ENCODE measurements at places on chromosomes 1 and 21.

- DNase-seq, result no peak
Observed at GRCh38 chr21:42481169-42481568, 14.9 kb downstream of the RSPH1 start.

DNA sequence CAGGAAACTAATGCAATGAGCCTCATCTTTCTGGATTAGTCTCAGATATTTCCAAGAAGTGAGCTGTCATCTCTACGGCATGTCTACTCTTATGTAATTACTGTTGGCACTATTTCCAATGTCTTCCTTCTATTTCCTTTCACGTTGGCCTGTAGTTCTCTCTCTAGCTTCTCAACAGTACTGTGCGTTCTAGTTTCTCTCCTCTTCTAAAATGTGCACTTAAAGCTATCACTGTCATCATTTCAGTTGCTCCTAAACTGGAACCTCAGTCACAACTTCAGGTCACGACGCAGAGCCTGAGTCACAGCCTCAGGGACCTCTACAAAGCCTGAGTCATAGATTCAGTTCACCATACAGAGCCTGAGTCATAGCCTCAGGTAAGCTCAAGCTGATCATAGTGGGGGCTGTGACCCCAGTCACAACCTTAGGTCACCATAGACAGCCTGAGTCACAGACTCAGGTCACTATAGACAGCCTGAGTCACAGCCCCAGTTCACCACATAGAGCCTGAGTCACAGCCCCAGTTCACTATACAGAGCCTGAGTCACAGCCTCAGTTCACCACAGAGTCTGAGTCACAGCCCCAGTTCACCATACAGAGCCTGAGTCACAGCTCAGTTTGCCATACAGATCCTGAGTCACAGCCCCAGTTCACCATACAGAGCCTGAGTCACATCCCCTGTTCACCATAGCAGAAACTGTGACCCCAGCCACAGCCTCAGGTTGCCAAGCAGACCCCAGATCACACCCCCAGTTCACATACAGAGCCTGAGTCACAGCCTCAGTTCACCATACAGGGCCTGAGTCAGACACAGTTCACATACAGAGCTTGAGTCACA, 13.0 kb downstream of the WNT9A start:
- DNase-seq, result no peak

DNA sequence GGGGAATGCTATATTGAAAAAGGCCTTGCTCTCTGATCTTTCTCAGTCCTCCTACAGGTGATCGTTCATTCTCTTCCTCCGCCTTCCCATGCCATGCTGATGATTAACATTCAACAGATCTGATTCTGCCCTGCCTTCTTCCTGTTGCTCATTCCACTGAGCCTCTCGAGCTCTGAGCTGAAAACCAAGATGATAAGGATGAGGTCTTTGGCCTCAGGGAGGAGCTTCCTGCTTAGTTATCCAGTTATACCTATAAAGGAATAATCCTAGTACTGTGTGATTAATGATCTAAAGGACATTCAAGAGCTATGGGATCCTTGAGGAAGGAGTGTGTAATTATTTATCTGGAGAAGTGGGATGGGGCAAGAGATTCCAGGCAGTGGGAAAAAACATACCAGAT, 25.2 kb upstream of the MAP3K7CL start:
- no peak for DNase-seq

DNA sequence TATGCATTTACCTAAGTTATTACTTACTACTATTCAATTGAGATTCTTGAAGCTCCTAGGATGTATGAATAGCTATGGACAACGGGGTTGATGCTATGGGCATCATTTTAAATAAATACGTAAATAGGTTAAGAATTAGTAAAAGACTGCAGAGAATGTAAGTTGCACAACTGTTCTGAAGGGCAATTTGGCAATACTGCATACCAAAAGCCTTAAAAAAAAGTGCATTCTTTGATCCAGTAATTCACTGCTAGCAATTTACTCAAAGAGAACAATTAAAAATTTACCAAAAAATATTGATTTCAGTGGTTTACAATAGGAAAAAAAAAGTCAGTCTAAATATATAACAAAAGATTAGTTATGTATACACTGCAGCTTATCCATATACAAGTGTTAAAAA, 3.5 kb downstream of the ARPC5 start:
- DNase-seq, result no peak

DNA sequence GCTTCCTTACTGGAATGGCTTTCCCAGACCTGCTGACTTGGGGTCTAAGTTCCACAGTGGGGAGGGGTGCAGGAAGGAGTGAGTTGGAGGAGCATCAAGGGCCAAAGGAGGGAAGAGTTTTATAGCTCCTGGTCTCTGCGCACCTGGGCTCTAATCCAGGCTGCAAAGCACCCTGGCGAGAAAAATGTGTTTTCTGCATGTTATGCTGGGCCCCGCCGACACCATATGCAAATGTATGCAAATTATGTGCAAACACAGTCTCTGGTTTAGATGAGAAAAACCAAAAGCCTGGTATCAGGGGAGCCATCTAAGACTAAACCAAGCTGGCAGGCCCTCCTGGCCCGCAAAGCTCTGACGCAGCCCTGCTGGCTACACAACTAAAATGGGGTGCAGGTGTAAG, 95.0 kb downstream of the VWA5B1 start:
- DNase-seq, result no peak

GRCh38 chr1:234186037-234186688, 187.1 kb upstream of the COA6 start:
- DNase-seq, result no peak

DNA sequence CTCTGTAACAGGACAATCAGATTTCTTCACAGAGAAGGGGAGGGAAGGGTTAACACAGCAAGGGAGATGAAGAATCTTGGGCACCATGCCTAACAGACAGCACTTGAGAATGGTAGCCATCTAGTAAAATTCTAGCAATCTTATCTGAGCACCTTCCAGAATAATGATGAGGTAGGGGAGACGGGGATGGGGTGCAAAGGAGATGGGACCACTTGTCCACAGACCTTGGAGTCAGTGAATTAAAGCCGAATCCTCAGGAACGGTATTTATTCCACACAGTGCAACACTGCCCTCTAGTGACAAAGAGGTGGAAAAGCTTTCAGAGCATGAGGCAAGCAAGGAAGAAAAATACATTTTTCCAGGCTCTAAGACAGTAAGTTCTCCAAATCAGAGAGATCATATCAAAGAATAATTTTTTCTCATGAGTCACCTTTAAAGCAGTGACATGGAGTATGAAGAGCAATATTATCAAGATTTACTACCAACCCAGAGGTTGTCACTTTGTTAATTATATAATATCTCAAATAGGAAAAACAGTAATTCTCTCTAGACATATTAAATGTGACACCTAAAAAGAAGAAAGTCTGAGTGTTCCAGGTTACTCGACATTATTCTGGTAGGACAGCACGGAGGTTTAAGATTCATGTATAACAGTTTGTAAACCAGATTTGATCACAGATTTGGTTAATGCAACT, 43.3 kb upstream of the LPAR3 start:
- peak; percentile 31 for DNase-seq

DNA sequence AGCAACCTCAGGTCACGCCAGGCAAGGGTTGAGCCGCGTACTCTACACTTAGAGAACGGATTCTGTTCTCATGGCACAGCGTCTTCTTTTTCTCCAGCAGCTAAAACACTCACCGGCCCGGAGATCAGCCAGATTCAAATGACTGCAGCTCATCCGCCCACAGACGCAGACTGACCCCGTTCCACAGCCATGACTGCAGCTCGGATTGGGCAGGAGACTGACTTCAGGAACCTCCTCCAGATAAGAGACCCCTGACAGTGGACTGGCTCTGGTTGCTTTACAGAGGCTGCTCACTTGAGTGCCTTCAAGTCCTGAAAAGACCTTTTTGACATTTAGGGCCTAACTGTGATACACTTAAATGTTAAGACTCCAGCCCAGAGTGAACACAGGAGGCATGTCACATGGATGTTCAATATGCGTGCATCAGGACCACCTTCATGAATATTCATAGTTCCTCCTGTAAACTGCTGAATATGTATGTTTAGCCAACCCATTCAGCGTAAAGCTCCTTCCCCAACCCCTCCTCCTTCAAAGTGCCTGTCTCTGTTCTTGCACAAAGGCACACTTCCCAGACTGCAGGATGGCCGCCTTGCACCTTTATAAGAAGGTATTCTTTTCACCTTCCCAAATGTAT, 42.6 kb downstream of the BACE2 start:
- DNase-seq, result no peak

DNA sequence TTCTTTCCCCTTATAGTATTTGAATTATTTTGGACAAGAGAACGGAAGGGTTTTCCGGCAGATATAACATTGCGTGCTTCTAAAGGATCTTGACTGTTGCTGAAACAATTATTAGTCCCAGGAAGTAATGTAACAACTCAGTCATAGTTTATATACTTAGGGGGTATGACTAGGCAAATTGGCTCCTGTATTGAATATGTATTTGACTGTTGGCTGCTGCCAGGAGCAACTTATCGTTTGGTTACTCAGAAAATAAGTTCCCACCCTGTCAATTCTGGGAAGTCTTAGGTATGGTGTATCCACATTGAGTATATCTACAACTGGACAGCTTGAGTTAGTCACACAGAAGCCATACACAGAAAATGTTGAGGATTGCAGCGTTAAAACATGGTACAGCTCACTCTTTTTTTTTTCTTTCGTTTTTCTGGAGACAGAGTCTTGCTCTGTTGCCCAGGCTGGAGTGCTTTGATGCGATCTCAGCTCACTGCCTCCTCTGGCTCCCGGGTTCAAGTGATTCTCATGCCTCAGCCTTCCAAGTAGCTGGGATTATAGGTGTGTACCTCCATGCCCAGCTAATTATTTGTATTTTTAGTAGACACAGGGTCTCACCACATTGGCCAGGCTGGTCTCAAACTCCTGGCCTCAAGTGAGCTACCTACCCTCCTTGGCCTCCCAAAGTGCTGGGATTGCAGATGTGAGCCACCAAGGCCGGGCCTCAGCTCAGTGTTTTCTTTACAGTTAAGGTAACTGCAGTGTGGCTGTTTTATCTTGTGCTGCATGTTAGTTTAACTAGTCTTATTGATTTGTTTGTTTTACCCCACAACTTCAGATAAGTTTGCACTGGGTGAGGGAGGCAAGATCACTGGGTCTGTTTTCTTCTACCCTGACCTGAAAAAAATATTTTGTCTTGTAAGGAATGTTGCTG, 10.2 kb downstream of the SMAP2 start:
- DNase-seq, result no peak

DNA sequence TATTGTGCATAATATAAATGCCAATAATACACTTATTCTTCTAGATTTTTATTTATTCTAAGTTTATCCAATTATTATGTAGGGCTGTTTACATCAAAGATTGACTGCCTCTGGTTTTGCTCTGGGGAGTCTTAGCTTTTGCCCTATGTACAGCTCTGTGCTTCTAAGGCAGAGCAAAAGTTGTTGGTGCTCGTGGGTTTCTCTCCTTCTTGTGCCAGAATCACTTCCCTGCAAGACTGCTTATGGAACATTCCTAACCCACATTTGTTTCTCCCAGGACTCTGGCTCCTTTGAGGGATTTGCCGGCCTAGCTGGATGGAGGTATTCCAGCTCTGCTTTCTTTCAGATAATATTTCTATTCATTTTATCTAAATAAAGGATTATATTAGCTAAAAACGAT, 849.1 kb downstream of the USP25 start:
- DNase-seq, result no peak

DNA sequence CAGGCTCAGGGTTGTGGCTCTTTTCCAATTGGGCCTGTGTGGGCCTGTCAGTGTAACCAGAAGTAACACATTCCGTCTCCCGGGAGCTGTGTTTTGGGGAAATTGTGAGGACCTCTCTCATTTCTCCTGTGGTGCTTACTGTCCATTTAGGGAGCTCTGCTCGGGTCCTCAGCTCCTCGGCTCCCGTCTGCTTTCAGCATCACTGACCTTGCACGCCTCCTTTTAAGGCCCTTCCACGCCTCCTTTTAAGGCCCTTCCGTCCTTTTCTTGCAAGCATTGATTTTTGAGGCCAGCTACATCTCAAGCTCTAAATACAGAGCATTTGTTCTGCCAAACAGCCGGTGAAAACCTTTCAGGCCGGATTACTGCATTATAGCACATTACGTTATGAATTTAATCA, 9.7 kb downstream of the CA6 start:
- DNase-seq, result no peak

DNA sequence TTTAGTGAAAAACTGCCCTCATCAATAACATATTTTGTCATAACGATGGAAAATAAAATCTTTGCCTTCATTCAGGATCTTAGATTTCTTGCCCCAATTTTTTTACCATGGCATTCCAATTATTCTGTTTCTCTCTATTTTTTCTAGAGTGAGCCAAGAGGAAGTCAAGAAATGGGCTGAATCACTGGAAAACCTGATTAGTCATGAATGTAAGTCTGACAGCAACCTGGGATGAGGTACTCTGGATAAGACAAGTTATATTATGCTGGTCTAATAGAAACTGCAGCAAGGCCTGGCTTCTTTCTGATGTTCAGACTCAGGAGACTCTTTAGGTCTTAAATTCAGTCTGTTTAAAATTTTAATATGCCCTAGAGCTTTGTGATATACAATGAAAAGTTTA, 3.5 kb downstream of the RGS4 start:
- DNase-seq, result no peak

- no peak for DNase-seq
Observed at GRCh38 chr21:40689217-40689616, 157.7 kb downstream of the DSCAM start.

DNA sequence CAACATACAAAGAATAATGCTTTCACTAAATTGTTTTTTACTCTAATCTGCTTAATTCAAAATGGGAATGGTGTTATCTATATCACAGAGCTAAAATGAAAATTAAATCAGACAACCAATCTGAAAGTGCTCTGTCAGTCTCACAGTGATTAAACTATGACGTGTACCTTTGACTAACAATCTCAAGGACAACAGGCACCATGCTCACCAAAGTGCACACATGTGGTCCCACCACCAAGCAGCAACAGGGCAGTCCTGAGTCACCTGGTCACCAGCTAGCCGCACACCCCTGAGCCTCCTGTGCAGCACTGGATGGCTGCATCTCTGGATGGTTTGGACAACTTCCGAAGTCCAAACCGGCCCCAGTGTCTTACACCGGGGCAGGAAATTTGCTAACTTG, 54.5 kb upstream of the NADK start:
- no peak for DNase-seq

- no peak for DNase-seq
Observed at GRCh38 chr21:46246345-46246744, 17.8 kb upstream of the LSS start.

DNA sequence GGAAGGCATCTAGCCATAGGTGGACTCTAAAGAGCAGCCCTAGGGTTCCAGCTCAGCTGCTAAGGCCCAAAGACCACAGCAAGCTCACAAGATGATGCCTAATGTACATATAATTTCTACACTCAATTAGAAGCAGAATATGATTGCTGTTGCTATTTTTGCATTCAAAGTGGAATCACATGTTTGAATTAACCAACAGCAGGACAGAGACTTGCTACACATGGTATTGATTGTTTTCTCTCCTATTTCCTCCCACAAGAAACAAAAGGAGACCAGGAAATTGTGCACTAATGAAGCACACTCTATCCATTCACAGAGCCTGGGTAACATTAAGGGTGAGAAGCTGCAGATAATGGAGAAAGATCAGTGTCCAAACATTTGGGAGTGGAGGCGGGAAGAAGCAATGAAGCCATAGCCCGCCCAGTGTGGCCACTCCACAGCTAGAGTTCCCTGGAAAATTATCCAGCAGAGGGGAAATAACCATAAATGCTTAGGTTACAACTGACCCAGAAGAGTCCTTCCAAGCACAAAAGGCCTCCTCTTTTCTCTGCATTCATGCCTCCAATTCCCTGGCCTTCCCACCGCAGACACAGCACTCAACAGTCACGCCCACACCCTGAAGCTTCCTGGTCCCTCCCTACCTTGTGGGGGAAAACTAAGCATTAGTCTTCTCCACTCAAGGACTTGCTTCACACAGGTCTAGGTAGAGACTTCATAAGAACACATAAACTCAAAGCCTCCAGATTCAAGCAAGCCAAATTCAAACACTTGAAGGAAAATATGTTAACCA, 7.5 kb downstream of the CNN3 start:
- no peak for DNase-seq

Measured in smooth muscle cell of the brain vasculature (primary cell).